ENCODE measurements at places on chromosomes 1 and 21.

- DNase-seq = no peak
Observed at GRCh38 chr1:162091681-162092524, 22.4 kb downstream of the NOS1AP start.

GRCh38 chr1:222783051-222783450, 31.8 kb upstream of the DISP1 start:
- DNase-seq = no peak

- DNase-seq = no peak
Observed at GRCh38 chr21:31895077-31895835, 22.4 kb downstream of the HUNK start.

DNA sequence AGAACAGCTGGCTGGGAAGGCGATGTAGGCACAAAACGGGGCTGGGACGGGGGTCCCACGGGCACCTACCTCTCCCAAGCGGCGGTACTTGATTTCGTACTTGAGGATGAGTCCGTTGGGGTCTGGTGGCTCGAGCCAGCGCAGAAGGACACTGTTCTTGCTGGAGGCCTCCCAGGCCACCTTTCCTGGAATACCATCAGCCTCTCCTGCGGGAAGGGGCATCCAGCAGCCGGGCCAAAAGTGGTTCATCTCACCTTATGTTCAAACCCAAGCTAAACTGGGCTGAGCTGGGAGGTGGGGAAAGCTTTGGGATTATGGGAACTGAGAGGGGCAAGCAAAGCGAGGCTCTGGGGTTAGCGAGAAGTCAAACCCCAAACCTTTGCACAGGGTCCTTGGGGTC, 14.3 kb downstream of the INSRR start:
- no peak for DNase-seq

DNA sequence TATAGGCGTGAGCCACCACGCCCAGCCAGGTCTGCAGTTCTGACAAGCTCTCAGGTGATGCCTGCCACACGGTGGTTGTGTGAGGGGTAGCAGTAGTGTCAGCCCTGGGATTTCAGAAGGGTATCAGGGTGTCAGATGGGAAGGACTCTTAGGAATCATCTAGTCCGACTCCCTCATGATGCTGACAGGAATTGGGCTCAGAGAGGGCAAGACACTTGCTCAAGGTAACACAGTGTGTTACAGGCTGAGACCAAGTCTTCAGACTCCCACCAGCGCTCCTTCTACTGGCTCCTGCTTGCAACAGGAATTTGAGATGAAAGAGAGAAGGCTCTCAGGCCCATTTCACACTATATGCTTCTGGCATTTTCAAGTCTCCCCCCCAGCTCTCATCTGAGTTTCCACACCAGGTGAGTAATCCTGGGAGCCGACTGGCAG, 6.9 kb downstream of the HTR1D start:
- no peak for DNase-seq

DNA sequence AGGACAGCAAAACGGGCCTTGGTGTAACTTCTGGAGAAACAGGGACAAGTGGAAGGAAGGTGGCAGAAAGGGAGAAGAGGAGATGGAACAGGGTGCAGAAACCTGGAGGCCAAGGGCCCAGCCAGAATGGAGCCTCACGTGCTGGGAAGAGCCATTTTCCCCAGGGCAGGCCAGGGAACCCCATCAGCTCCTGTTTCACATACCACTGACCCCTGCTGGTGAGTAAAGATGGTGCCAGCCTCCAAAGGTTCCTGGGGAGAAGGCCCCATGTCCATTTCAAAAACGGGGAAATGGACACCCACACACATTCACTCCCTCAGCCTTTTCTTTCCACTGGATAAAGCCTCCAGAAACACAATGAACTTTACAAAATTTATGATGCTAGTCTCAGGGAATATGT, 57.6 kb upstream of the JUN start:
- no peak for DNase-seq

- no peak for DNase-seq
Observed at GRCh38 chr1:115170961-115171392, 81.7 kb upstream of the TSPAN2 start.

GRCh38 chr1:56149761-56150160, 429.6 kb downstream of the PLPP3 start:
- no peak for DNase-seq

DNA sequence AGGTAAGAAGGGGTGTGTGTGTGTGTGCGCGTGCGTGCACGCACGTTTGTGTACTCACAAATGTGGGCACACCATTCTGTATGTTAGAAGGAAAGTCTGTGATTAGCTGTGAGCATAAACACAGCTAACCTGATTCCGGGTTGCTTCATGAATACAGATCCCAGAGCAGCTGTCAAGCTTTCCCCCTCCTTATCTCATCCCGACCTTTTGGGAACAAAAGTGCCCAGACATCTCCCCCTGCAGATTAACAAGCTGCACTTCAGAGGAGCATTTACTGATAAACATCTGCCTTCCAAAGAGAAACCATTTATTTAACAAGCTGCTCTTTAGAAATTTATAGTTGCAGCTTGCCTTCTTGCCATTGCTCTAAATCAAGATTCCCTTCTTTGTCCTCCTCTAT, 97.0 kb downstream of the MT1HL1 start:
- DNase-seq = no peak

DNA sequence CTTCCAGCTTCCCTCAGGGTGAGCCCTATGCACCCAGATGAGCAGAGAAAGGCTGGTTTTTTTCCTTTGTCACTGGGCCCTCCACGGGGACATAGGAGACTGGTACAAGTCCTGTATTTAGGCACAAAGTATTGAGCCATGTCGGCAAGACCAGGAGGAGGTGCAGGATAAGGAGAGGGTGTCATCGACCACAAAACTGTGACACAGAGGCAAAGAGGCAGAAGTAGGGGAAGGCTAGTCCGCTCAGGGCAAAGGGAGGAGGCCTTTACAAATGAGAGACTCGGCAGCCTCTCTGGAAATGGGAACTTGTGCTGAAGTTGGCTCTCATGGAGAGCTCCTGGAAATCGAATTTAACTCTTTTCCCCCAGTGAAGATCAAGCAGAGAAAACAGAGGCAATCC, 70.7 kb upstream of the CAMK1G start:
- DNase-seq = no peak

GRCh38 chr21:15001113-15001512, 63.7 kb downstream of the NRIP1 start:
- no peak for DNase-seq

DNA sequence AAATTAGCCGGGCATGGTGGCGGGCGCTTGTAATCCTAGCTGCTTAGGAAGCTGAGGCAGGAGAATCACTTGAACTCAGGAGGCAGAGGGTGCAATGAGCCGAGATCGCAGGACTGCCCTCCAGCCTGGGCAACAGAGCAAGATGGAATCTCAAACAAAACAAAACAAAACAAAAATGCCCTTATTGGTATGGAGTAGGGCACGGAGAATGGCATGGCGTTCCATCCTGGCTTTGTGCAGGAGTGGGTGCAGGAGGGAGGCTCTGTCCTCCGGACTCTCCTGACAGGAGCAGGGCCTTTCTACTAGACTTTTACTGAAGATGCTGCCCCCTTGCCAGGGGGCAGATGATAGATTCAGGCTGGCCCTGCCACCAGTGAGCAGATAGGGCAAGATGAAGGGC, 1.0 kb downstream of the TMEM61 start:
- DNase-seq = no peak

DNA sequence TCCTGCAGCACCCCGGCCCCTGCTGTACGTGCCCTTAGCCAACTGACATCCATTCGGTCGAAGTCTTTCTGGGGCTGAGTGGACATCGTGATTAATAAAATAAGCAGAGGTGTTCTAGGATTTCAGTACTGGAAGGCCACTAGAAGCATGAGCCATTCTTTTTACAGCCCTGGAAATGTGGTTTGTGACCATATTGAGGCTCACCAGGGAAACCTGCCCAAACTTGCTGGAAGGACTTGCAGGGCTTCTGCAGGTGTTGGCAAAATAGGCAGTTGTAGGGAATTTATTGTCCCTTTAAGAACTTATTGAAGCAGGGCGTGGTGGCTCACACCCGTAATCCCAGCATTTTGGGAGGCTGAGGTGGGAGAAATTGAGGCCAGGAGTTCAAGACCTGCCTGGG, 80.8 kb downstream of the DOP1B start:
- DNase-seq = no peak

- no peak for DNase-seq
Observed at GRCh38 chr1:39478126-39478915, 13.1 kb upstream of the BMP8A start.

GRCh38 chr1:68197891-68198290, 34.4 kb downstream of the WLS start:
- no peak for DNase-seq

- DNase-seq = no peak
Observed at GRCh38 chr1:112636597-112637253, 17.1 kb downstream of the CAPZA1 start.

DNA sequence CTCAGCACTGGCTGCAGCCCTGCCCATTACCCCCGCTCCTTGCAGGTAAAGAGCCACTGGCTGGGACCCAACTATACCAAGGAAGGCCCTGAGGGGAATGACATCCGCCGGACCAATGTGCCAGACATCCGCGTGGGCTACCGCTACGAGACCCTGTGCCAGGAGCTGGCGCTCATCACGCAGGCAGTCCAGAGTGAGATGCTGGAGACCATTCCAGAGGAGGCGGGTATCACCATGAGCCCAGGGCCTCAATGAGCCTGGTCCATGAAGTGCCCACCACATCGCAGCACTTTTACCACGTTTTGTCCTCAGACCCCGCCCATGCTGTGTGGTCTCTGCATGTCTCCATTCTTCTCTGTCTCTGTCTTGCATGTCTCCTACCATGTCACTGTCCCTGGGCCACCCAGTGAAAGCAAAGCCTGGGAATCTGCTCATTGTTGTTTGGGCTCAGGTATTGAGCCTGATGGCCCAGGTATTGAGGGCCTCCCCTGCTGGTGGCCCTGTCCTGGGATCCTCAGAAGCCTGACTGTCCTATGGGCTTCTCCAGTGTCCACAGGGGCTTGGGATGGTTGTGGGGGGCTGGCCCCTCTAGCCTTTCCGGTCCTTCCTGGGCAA, 11.4 kb downstream of the AMPD2 start:
- DNase-seq = no peak

Data from stimulated activated CD4-positive, alpha-beta T cell treated with anti-CD3 and anti-CD28 coated beads, TNF-alpha, amount 100 ng/mL, for 1 hour (primary cell).